Activated T-helper 9 cell treated with anti-CD3 and anti-CD28 coated beads, Interleukin-2, amount 50 U/mL, for 16 hours (primary cell): ENCODE measurements at places on chromosomes 5 and 9.

GRCh38 chr5:122937914-122938313, 92.5 kb downstream of the SNX24 start:
- no peak for DNase-seq

GRCh38 chr5:103424453-103425205, 138.0 kb downstream of the NUDT12 start:
- DNase-seq: no peak

GRCh38 chr5:18305288-18305924, 671.1 kb downstream of the TAF11L14 start:
- DNase-seq: no peak

GRCh38 chr5:42887097-42887496, 75.4 kb upstream of the SELENOP start:
- DNase-seq: no peak

DNA sequence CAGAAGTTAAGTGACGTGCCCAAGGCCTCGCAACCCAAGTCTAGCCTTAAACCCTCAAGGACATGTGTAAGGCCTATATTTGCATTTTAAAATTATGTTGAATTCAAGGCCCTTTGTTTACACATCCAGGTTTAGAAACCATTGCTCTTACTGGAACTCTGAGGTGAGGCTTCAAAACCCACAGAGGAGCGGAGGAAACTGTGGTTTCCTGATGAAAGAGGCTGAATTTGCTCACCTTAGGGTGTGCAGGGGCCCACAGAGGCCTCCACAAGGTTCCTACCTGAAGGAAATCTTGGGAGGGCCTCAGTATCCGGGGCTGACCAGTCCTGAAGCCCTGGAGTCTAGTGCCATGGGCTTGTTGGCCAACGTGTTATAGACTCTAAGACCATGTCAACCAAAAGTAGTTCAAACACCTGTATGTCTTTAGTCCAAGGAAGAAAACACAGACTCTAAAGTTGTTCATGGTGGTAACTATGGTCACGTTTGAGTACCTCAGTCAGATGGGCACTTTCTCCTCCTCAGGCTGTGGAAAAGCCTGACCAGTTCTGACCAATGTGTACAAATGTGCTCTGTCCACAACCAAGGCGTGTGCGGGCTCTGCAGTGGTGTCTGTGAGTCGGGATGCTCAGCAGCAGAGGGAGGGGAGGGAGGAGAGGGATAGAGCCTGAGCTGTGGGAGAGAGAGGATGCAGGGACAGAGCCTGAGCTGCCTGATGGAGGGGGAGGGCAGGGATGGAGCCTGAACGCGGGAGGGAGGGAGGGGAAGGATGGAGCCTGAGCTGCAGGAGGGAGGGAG, 124.6 kb upstream of the ERCC6L2 start:
- no peak for DNase-seq

GRCh38 chr5:17241635-17242034, 24.2 kb downstream of the BASP1 start:
- DNase-seq: no peak

DNA sequence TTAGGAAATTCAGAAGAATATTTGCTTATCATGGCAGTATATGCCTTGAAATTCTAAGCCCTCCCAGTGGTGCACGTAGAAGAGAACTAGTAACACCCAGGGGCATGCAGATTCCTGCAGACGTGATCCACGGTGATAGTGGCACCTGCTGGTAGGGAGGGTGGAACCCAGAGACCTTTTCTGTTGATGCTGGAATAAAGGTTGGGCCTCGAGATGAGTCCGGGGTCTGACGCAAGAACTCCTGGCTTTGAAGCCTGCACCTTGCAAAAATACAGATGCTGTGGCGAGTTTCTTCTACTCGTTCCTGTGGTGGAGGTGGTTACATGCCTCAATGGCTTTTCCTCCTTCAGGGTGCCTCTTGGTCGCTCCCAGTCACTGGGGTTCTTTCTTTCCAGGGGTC, 39.5 kb upstream of the PHF2 start:
- DNase-seq: no peak

- DNase-seq: no peak
Observed at GRCh38 chr9:128382261-128382660, 11.1 kb downstream of the URM1 start.

DNA sequence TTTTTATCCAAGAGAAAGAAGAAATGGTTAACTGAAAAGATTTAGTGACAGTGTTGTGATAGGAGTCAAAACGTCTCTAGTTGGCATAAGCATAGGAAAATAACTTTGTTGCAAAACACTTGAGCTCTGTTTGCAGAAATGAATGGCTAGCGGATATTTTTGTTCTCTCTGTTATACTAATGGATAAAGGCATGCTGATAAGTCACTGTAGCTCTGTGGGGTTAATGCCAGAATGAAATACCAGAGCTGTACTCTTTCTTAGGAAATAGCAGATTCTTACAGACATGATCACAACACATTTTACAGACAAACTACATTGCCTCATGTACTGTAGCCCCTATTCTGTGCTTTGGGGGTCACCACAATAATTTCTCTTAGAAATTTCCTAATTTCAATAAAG, 202.8 kb downstream of the DMRTA1 start:
- DNase-seq: no peak

DNA sequence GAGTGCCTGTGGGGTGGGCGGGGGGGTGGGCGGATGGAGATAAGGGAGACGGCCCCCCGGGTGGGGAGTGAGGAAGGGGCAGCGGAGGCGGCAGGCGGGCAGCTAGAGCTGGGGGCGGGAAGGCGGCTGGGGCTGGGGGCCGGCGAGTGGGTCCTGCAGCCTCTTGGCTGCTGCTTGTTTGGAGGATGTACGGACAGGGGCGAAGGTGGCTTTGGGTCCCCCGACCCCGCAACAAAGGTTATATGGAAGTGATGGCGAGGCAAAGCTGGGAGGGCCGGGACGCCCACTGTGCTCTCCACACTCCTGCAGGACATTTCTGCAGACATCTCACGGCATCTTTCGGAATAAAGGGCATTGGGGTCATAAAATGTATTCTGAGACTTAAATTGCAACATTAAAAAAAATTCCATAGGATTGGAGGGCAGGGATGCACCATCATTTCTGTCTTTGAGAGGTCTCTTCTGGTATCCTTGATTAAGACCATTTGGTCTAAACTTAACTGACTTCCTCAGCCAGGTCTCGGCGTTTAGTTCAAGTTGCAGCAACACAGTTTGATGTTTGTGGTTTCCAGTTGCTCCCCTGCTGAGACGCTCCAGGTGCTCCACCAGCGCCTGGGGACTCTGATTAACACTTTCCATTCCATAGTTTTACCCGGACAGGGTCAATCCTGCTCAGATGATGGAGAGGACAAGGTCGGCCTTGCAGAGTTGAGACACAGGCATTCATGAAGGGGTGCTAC, 101.6 kb upstream of the SSBP2 start:
- no peak for DNase-seq

GRCh38 chr9:3708751-3709150, 182.9 kb upstream of the RFX3 start:
- DNase-seq: no peak

GRCh38 chr9:113646946-113647914, 183.7 kb downstream of the RGS3 start:
- DNase-seq: no peak

GRCh38 chr9:15469406-15469805, 41.4 kb downstream of the PSIP1 start:
- DNase-seq: no peak

- no peak for DNase-seq
Observed at GRCh38 chr9:14310311-14310710, 3.6 kb downstream of the NFIB start.

DNA sequence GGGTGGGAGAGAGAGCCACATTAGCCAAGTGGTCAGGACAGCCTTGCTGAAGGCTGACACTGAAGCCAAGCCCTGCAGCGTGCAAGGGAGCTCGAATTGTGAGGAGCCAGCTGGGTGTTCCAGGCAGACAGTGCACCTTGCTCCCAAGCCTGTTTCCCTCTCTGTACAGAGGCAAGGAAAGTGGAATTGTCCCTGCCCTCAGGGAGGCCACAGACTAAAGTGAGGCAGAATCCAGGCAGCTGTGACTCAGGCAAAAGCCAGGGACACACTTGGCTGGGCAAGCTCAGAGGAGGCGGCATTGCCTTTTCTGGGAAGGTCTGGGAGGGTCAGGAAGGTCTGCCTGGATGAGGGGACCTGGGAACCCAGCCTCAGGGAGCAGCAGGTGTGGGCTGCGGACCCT, 50.2 kb upstream of the LMX1B start:
- DNase-seq: no peak

DNA sequence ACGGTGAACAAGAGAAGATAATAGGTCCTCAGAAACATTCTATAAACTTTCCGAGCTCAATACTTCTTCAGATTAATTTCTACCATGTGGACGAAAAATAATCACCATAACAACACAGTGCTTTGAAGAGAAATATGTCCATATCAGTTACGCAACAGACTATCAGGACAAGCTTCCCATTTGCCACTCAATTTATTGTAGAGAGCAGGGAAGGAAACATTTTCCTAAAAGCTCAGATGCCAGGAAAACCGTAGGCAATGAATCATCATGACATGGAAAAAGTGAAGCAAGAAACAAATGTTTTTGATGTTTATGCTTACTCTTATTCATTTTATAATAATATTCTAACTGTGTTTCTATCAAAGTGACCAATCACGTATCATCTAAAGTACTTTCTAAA, 87.6 kb downstream of the S1PR3 start:
- no peak for DNase-seq

- DNase-seq: no peak
Observed at GRCh38 chr5:179879690-179880010, 21.0 kb upstream of the MRNIP start.

- DNase-seq: no peak
Observed at GRCh38 chr5:155540000-155540595, 526.5 kb downstream of the KIF4B start.

DNA sequence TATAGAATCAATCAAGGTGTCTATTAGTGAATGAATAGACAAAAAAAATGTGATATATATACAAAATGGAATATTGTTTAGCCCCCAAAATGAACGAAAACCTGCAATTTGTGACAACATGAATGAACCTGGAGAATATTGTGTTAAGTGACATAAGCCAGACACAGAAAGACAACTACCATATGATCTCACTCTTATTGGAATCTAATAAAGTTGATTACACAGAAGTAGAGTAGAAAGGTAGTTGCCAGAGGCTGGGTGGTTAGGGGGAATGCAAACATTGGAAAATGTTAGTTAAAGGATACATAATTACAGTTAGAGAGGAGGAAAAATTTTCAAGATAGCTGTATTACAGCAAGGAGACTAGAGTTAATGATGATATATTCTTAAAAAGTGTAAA, 1962.3 kb downstream of the EFNA5 start:
- no peak for DNase-seq

- DNase-seq: no peak
Observed at GRCh38 chr5:14101922-14102321, 41.2 kb upstream of the TRIO start.

DNA sequence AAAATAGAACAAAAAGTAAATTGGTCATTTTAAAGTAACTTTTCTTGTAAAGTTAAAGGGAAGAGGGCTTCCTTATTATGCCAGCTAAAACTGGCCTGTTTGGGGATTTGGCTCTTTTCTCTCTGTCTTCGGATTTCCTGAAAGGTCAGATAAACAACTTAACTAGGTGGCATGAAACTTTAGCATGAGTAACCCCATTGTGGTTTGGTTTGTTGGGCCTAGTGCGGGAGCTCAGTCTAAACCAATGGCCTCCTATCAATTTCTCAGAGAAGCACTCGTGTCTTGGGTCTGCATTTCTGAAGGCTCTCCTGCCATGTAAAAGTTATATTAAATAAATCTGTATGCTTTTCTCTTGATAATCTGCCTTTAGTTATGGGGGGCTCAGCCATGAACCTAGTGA, 48.5 kb upstream of the ANKH start:
- DNase-seq: no peak

GRCh38 chr5:1010181-1010510, 1.5 kb downstream of the NKD2 start:
- no peak for DNase-seq

- DNase-seq: no peak
Observed at GRCh38 chr5:173720953-173721600, 104.6 kb upstream of the BOD1 start.

DNA sequence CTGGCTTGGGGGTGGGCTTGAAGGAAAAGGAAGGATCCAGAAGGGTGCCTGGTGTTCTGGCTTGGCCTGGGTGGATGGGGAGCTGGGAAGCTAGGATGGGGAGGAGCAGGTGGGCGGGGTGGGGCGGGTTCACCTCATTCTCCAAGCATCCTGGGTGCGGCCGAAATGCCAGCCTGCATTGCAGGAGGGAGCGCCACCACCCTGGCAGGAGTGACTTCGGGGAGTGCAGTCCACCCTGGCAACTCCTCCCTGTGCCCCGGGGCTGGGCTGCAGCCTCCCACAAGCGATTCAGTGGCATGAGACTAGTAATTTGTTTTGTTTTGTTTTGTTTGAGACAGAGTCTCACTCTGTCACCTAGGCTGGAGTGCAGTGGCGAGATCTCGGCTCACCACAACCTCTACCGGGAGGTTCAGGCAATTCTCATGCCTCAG, 5.5 kb downstream of the TTC16 start:
- no peak for DNase-seq

DNA sequence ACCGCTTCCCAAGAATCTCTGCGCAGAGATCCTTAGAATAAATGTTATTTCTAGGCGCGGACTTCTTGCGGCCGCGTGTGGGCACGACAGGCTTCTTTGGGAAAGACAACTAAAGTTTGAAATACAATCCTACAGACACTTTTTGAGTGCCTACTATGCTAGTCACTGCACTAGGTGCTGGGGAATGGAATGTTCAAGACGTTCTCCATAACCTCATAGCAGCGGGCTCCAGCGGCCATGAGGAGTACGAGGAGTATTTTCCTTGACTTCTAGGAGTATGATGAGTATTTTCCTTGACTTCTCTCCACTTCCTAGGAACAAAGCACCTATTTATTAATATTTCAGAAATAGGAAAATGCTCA, 636 bp upstream of the PWWP2A start:
- no peak for DNase-seq

DNA sequence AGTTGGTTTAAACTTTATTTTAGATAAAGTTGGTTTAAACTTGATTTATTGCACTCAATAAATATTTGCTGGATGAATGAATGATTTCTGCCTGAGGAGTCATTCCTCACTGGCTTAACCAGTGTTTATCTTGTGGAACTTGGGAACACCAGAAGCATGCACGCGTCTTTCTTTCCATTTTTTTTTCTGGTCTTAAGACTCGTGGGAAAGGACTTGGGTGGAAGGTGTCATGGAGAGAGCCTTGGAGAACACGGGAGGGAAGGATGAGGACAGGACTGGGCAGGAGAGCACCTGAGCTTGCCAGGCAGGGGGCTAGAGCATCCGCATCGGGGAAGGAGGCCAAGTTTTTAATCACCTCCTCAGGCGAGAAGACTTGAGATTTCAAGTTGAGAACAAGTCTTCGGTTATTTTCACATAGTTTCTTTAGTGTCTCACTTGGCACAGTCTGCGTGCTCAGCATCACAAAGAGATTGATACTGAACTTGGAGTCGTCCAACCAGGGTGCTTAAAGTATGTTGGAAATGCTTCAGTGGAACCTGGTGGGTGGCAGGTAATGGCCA, 144.2 kb downstream of the PDZD2 start:
- DNase-seq: no peak

GRCh38 chr5:77629509-77630113, 8.9 kb downstream of the OTP start:
- DNase-seq: no peak

- DNase-seq: peak; percentile 6
Observed at GRCh38 chr5:16552666-16553343, 64.0 kb downstream of the RETREG1 start.
